ENCODE measurements at places on chromosomes 4 and X.

DNA sequence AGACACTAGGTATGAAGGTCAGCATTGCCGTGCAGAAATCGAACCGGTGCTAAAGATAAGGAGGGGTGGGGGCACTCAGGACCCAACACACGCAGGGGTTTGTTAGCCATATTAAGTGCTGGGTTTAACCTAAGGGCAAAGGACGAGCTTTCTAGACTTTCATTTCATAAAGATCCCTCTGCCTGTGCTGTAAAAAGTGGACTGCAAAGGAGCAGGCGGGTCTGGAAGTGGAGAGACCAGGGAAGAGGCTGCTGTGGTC is 1.3 kb downstream of the CASP3 start:
- DNase-seq = no peak

GRCh38 chr4:188214861-188215260 is 75.6 kb downstream of the TRIML1 start:
- no peak for DNase-seq

DNA sequence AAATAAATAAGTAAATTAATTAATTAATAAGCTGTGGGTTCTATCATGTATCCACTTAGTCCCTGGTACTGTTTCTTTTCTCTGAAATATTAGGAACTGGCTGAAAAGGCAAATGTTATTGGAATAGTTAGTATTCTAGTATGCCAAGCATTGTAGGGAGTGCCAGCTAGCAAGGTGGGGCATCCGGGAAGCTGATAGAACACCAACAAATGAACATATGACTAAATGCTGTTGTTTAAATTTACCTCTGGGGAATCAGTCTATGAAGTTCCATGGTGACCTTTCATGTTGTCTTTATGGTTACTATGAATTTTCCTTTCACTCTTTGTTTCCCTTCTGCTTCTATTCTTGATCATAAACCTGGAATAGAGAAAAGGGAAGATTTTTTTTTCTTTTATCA is 32.7 kb downstream of the NUDT6 start:
- DNase-seq = no peak

DNA sequence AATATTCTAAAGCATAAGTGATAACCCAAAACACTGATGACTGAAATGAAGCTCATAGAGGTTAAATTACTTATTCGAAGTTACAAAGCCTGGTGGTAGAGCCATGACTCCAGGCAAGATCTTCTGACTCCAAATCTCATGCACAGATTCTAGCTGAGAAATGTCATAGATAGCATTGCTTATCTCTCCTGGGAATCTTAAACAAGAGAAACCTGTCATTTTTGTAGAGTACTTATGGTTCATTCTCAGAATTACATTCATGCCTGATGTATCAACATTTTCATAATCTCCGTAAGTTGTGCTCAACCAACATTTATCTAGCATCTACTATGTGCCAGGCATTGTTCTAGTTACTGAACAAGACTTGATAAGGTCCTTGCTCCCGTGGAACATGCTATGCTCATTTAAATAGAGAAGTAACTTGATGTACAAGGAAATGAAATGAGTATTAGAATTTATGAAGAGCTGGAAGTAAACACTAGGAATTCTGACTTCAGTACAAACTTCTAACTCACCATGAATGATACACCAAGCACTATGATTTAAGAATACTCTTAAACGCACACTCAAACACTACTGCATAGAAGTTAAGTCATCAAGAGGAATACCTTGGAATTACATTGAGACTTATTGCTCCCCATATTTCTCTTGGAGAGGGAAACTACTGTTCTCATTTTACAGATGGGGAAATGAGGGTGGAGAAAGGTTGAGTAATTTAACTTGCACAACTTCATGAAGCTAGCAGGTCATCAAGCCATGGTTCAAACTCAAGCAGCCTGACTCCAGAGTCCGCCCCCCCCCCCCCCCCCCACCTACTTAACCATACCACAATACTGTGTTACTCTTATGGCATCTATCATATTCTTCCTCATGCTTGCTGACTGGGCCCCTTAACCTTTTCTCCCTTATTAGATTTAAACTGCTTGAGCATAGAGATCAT is 45.4 kb downstream of the MBNL3 start:
- DNase-seq = peak; percentile 16

- peak; percentile 57 for DNase-seq
These were observed 475.7 kb upstream of the SLIT2 start for GRCh38 chr4:19776021-19776459.

DNA sequence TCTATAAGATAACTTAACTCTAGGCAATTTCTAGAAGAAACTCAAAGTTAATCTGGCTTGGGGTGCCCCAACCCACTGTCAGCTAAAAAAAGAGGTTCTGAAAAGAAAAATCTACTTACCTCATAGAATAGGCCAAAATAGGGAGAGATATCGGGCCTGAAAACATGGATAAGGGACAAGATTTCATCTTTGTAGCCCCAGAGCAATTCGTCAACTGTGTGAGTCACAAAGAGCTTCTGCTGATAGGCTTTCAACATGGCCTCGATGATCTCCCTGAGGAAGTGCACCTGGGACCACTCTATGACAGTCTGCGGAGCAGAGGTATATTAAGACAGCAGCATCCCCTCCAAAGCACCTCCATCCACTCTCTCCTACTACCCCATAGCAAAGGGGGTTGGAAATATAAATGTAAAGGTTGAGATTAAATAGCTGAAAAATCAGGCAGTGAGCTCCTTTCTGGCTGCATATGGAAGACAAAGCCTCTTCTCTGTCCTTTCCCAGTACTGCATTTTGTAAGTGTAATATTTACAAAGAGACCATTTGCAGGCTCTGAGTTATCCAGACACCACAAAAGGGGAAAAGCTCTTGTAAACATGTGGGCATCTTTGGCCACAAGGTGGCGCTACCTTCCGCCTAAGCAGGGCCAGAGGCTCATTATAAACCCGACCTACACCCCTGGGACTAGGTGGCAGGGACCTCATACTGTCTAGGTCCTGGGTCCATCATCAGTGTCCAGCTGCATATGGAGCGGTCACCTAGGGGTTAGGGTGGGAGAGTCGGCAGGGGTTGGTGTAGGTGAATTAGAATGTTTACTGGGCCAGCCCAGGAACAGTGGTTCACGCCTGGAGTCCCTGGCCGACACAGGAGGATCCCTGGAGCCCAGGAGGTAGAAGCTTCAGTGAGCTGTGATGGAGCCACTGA is 31.5 kb upstream of the NUP54 start:
- peak; percentile 47 for DNase-seq

DNA sequence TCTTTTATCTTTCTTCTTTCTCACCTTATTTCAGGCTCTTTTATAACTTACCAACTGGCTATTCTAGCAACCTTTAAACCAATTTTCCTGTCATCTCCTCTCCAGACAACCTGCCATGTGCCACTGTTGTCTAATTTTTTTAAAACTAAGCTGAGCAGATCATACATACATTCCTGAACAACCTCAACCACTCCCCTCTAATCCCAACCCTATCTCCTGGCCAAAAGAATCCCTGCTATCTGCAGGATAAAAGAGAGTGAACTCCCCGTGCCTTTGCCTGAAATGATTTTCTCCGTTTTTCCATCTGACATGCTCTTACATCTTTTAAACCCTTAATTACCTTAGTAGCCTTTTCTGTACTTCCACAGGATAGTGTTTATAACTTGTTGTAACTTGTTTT is 35.5 kb downstream of the DCUN1D4 start:
- no peak for DNase-seq

DNA sequence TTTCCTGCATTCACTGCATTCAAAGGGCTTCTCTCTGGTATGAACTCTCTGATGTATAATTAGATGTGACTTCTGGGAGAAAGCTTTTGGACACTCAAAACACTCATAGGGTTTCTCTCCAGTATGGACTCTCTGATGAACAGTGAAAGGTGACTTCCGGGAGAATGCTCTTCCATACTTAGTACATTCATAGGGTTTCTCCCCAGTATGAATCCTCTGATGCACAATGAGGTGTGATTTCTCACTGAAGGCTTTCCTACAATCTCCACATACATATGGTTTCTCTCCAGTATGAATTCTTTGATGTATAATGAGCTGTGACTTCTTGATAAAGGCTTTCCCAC is 12.2 kb downstream of the ZNF630 start:
- no peak for DNase-seq

GRCh38 chrX:15549189-15550012 is 48.8 kb downstream of the BMX start:
- DNase-seq = no peak

- DNase-seq = no peak
These were observed 9.8 kb downstream of the TSPAN5 start for GRCh38 chr4:98648602-98649001.

DNA sequence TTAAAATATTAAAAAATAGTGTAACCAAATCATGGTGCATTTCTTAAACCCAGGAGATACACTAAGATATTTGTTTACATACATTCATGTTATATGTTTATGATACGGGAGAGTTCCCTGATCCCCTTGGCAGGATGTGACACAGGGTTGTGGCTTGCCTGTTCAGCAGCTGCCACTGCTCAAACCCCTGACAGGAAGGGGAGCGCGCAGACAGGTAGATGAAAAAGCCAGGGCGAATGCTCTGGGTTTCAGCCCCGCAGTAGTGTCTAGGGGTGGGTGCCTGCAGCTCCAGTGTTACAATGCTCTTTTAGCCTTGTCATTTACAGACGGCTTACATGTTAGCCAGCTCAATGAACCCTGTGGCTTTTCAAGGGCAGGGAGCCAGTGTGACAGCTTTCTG is 1343.8 kb upstream of the IGFBP7 start:
- no peak for DNase-seq

- no peak for DNase-seq
These were observed 9.9 kb downstream of the HMX1 start for GRCh38 chr4:8861576-8862295.

DNA sequence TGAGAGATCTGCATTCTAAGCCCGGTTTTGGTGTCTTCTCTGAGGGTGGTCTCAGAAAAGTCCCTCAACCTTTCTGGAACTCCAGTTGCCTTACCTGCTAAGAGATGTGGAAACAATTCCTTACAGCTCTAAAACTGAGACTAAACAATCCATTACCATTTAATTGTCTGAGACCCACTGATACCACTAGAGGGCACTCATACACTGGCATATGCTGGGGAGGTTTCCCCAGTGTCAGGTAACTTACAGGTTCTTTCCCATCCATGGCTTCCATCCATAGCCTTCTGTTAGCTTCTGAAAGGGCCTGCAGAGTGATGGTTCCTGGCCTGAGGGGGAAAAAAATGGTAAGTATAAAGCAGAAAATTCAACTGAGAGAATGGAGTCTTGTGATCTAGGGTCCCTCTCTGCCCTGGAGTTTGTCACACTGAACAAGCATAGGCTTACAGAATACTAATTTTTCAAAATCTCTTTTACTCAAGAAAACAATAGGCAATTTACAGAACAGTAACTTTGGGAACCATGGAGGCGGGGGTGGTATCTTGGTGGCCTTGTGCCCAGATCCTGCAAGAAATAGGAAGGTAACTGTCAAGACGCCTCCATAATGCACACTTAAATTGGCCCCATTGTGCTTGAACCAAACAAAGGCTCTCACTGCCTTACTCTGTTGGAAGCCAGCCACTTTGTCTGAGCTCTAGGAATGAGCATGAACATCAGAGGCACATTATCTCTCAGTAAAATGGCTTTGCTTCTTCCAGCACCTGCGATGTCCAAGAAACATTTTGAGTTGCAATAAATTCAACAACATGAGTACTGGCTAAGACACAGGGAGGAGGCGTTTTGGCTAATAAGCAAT is 236.1 kb downstream of the OPHN1 start:
- peak; percentile 20 for DNase-seq

- peak; percentile 67 for DNase-seq
These were observed 42.7 kb upstream of the CTAG2 start for GRCh38 chrX:154695911-154696675.

DNA sequence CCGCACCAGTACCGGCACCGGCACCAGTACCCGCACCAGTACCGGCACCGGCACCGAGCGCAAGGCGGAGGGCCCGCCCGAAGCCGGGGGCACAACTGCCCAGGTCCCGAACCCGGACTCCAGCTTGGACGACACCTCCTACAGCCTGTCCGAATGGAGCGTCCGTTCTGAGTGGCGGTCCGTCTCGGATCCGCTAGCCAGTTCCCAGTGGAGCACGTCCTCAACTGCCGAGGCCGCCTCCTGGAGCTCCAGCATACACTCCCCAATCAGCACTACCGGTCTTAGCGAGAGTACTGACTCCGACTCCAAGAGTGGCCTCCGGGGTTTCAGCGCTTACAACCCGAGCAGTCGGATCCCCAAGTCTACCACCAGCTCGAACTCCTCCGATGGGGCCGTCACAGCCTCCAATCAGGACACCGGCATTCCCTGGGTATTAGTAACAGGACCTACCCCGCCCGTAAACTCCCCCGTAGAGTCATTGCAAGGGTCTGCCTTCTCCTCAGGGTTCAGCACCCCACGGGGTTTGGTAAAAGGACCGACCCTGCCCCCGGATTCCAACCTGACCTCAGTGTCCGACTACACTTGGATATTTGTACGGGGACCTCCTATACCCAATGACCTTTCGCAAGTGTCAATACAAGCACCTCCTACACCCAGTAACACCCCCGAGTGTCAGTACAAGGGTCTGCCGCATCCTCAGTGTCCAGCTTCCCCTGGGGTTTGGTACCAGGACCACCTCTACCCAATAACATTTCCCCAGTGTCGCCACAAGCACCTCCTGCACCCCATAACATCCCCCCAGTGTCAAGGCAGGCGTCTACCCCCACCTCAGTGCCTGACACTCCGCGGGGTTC is 721 bp upstream of the MAOA start:
- DNase-seq = no peak

DNA sequence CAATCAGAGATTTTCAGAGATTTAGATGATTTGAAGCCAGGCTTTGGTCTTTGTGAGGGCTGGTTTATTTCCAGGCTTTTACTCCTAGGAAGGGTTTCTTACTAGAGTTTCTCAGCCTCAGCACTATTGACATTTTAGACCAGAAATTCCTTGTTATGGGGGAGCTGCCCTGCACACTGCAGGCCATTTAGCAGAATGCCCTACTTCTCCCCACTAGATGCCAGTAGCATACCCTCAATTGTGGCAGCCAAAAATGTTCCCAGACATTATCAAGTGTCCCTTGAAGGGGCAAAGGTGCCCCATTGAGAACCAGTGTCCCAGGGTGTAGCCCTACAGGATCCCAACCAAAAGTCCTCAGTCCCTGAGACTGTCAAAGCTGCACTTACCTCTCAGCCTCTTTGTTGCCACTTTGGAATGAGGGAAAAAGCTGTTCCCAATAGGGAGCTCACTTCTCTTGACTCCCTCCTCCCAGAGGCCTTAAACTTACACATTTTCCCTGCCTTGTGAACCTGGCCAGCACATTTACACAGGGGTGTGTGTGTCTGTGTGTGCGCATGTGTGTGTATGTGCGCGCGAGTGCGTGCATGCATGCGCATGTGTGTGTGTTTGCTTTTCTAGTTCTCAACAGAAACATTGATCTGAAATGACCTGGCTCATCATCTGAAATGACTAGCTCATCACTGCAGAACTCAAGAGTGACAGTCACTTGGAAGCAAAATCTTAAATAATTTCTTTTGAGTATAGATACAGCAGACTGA is 231.4 kb downstream of the QDPR start:
- no peak for DNase-seq

GRCh38 chr4:683982-684622 is 4.8 kb downstream of the SLC49A3 start:
- peak; percentile 25 for DNase-seq

GRCh38 chr4:39977489-39978377 is at the start of gene PDS5A:
PDS5A (minus strand) TSS chr4:39977911; CDS start chr4:39976577, 1,334 bp downstream.
- DNase-seq = peak; percentile 79

Measured in stromal cell of bone marrow (primary cell).